ENCODE measurements at places on chromosomes 13 and 19.

GRCh38 chr13:36352350-36352749 is 6.2 kb upstream of the SPART start:
- DNase-seq, result no peak

DNA sequence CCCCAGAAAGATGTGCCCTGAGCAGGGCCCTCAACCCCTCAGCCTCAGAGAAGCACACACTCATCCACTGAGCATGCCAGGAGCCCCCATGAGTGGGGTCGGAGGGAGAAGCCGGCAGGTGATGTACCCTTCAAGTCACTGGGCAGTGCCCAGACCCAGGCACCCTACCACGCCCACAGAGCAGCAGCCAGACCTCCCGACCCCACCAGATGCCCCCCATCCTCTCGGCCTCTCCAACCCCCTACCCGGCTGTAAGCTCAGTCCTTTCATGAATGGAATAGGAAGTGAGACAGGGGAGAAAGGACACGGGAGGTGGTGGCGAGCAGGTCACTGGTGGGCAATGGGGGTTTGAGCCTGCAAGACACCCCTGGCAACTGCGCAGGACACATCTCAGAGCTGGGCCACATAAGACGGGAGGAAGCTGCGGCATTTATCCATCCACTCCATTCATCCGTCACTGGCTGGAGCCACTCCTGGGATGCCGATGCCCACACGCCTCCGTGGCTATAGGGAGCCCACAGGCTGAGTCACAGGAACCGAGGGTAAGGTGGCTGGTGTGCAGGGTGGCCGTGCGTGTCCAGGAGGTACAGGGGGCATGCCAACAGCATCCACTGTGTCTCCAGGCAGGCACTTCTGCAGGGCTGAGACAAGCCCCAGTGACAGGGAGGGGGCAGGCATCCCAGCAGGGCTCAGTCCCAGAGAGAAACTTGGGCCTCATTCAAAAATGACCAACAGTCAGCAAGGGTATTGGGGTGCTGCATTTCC is 23.8 kb upstream of the VSTM2B start:
- DNase-seq, result no peak

DNA sequence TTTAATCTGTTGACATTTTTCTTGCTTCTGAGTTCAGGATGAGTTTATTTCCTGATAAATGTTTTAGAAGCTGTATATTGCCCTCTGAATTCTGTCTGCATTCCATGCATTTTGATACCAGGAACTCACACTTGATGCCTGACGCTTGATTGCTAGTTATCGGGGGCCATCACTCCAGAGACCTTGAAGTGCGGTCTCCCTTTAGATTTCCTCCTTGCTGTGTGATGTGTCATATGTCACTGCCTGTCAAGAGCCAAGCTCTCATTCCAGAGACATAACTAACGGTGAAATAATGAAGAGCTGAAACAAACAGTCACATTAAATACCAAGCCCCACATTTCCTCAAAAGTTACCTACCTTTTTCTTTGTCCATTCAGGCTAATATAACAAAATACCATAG is 155.5 kb downstream of the TNFSF13B start:
- DNase-seq, result no peak

GRCh38 chr13:62130062-62130970 is 714.7 kb upstream of the PCDH20 start:
- no peak for DNase-seq

GRCh38 chr13:23288564-23288963 is 107.8 kb downstream of the SGCG start:
- DNase-seq, result no peak

- DNase-seq, result no peak
These were observed 15.5 kb downstream of the ZSWIM9 start for GRCh38 chr19:48186015-48186414.

- no peak for DNase-seq
These were observed 8.8 kb downstream of the POU4F1 start for GRCh38 chr13:78594456-78594975.

DNA sequence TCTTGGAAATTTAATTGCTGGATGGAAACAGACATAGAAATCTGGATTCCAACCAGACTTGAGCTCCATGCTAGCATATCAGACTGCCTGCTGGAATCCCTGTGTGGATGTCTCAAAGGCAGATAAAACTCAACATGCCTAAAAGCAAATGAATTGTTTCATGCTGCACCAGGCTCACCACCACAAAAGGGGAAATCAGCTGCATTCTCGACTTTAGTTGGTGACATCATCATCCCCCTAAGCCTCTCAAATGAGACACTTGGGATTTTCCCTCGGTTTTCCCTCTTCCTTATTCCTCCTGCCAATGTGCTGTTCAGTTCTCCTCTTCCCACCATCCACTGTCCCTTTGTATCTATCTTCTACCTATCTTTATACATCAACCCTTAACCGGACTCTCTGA is 134.3 kb downstream of the ZDHHC20 start:
- no peak for DNase-seq

DNA sequence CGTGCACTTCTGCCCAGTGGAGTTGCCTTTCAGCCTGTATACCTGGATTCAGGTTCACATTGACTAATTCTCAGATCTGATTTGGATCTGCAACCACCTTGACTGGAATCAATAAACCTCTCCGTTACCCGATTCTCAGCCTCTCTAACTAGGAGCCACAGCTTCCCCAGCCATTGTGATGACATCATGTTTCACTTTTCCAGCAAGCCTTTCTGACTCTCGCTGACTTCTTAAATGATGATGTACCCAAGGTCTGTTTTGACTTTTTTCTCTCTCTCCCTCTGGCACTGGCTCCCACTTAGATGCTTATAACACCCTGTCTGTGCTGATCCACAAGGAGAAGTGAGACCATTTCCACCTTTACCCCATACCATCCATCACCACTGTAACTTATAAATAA is 13.5 kb upstream of the FAM124A start:
- no peak for DNase-seq

DNA sequence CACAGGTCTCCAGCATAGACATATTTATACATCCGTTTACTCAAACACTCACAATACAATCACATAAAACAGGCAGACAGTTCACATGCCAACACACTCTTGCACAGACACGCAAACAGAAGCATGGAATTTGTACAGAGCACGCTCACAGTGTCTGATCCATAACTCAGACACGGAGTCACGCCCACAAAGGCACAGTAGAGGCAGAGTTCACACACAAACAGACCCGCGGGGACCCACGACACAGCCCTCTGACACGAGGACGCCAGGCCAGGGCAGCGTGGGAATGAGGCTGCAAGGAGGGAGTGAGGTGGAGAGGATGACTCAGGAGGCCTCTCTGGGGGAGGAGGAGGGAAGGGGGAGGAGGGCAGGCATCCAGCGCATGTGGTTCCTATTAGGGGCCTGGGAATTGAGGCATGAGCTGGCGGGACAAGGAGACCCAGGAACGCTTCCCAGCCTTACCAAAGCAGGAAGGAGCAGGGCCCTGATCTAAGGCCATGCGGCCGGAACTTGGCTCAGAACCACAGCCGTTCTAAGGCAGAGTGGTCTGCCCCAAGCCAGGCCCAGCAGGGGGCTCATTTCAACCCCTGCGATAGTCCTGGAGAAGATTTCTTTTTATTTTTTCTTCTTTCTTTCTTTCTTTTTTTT is 9.1 kb upstream of the OLFM2 start:
- DNase-seq, result no peak

DNA sequence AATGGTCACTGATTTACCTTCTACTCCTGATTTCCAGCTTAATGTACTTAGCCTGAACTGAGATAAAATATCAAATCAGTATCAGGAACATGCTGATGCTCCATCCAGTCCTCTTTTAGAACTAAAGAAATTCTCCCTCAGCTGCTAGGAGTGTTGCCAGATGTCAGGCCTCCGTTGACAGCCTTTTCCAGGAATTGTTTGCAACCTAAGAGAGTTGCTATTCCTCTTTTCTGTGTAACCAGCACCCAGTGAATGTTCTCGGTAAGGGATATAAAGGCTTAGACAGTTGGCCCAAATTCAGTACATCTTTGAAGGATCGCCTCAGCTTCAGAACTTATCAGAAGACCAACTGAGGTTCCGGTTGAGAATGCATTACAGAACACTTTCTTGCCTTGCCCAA is 559.0 kb downstream of the PCDH17 start:
- no peak for DNase-seq

GRCh38 chr19:9353011-9353410 is 9.8 kb upstream of the ZNF177 start:
- no peak for DNase-seq

- DNase-seq, result no peak
These were observed 463.8 kb upstream of the ARGLU1 start for GRCh38 chr13:107031716-107032115.

GRCh38 chr19:33482476-33482875 is 39.1 kb downstream of the PEPD start:
- DNase-seq, result no peak

All from activated T-helper 1 cell treated with anti-CD3 and anti-CD28 coated beads, Interleukin-2, amount 50 U/mL, for 16 hours (primary cell).